ENCODE measurements at places on chromosomes 3 and 15.

DNA sequence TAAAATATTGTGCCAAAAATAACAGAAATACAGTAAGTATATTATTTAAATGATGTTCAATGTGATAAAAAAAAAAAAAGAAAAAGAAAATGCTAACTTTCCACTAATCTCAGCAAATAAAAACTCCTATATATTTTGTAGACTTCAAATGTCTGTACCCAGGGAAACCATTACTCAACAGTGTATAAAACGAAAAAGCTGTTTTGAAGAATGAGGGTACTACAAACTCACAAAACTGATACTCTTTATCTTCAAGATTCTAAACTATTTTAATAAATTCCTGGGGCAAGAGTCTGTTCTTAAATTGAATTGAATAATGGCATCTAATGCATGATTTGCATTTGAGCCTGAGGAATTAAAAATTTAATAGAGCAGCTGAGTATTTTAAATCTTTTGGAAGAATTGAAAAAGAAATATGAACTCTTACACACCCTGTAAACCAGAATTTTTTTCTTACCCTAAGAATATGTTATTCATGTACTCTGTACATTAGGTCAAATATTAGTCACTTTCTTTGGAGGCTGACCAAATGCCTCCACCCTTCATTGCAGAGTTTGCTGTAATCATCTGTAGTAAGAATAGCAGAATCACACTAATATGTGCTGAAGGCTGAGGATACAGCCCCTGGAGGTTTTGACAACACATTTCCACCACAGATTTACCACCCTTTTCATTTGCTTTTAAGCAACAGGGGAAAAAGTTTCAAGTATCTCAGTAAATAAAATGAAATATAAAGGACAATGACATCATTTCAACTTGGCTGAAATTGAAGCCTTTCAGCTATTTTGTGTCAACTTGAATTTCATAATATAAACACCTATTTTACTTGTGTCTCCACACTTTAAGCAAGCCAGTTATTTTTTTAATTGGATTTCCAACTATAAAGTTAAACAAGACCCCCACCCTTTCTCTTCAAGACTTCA lies 79.7 kb downstream of the FBN1 start:
- DNase-seq: peak; percentile 42

GRCh38 chr3:153978006-153978405 lies 143.2 kb upstream of the ARHGEF26 start:
- DNase-seq: no peak

DNA sequence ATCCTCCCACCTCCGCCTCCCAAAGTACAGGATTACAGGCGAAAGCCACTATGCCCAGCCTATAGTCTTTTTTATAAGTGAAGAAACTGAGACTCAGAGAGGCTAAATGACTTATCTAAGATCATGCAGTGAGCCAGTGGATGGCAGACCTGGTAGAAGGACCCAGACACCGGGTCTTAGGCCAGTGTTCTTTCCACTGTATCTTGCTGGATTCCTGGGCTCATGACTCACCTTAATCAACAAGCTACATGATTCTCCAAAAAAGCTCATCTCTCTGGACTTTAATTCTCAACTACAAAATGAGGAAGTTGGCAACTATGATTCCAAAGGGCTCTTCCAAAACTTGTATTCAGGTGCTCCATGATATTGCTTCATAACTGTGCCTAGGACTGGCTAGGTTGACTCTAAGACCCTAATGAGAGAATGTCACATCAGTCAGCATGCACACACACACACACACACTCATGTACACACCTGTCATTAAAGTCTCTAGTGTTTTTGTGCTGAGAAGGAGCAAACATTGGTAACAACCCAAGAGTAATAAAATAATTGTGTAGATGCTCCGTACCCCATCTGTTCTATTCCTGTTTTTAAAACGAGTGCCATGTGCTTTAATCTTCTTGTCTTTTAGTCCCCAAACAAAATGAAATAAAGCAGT lies 89.7 kb upstream of the SLC4A7 start:
- DNase-seq: no peak

GRCh38 chr15:57950381-57950946 lies 115.0 kb downstream of the ALDH1A2 start:
- DNase-seq: no peak

GRCh38 chr15:91866371-91866905 lies 12.9 kb downstream of the SLCO3A1 start:
- no peak for DNase-seq
